Stimulated activated CD4-positive, alpha-beta T cell treated with anti-CD3 and anti-CD28 coated beads, Interleukin-4, amount 100 ng/mL, for 24 hours (primary cell): ENCODE measurements at places on chromosomes 5 and 9.

GRCh38 chr9:126158588-126159429, 167.8 kb upstream of the MVB12B start:
- DNase-seq = no peak

- DNase-seq = no peak
Measured at GRCh38 chr9:137670391-137671195, 51.8 kb downstream of the EHMT1 start.

GRCh38 chr5:69265931-69266330, 31.2 kb downstream of the CDK7 start:
- no peak for DNase-seq

GRCh38 chr9:99027443-99027842, 77.5 kb upstream of the TGFBR1 start:
- no peak for DNase-seq

- no peak for DNase-seq
Measured at GRCh38 chr5:73280821-73281746, 108.1 kb downstream of the TMEM174 start.

DNA sequence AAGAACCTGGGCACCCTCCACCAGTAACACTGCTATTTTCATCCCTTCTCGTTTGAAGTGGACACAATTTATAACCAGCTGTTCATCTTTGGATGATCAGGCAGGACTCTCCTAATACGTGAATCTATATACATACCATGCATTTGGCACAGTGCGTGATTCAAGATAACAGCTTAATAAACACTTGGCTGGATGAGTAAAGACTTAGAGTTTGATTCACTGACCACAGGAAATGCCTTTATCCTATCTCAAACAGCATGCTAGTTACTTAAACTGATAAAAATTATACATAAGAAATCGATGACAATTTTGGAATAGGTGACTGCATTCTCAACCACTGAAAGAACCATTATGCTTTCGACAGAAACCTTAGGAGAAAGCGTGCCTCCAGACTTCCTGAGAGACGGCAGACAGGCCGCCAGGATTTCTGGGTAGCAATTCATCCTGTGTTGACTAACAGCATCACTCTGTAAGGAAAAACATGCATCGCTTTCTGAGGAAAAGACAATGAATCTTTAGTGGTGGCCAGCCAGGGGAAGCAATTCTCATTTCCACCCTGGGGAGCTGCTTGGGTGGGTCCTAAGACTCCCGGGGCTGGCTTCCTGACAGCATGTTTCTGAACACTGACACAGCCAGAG, 9.7 kb downstream of the MRPL36 start:
- DNase-seq = no peak

DNA sequence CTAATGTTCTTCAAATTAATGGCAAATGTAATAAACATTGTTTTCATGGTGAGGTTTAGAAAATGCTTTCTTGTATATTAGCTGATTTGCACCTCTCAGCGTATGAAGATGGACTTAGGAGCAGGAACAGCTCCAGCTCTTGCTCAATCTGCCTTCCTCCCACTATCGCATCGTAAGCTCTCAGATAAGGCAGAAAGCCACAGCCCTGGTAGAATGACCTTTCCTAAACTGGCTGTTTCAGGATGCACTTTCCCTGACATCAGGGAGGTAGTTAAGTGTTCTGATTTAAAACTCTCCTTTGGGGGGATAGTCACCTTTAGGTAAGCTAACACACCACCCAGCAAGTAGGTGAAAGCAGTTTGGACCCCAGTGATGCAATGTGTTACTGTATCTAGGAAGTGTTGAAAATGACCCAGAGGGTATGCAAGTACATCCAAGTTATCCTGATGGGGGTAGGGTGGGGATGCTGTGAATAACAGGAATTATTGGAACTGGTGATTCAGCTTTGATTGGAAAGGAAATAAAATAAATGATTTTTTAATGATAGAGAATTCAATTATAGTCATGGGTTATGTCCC, 72.3 kb downstream of the LMNB1 start:
- DNase-seq = no peak

GRCh38 chr5:146924132-146924531, 45.6 kb upstream of the PPP2R2B start:
- no peak for DNase-seq

DNA sequence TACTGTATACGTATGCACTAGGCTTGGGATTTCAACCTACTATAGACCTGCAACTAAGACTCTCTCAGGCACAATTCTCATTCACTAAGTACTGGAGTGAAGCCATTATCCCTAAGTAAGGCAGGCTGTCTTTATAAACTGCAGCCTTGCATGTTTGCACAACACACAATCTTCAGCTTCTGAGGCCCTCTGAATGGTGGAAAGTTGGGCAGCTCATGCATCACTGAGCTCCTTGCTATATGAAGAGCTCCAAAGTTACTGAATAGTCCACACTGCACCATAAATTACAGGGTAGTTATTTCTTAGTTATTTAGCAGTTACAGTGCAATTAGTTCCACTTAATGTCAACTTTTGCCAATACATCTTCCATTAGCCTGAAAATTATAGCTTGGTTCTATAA, 384.6 kb downstream of the BRINP1 start:
- no peak for DNase-seq

DNA sequence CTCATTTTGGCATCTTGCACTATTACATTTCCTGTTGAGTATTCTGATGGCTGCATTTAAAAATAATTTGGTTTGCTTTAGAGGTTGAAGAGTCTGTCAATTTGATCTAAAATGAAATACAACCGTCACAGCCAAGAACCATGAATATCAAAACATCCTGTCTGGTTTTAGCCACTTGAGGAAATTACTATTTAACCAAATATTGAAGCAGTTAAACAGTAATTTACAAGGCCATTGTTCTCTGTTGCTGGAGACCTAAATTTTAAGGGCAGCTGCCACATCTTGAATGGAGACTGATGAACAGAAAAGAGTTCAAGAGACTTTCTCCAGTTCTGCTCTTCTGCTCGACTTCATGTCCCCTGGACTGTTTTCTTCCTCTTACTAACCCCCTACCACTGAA, 549.4 kb downstream of the LRRC70 start:
- no peak for DNase-seq

DNA sequence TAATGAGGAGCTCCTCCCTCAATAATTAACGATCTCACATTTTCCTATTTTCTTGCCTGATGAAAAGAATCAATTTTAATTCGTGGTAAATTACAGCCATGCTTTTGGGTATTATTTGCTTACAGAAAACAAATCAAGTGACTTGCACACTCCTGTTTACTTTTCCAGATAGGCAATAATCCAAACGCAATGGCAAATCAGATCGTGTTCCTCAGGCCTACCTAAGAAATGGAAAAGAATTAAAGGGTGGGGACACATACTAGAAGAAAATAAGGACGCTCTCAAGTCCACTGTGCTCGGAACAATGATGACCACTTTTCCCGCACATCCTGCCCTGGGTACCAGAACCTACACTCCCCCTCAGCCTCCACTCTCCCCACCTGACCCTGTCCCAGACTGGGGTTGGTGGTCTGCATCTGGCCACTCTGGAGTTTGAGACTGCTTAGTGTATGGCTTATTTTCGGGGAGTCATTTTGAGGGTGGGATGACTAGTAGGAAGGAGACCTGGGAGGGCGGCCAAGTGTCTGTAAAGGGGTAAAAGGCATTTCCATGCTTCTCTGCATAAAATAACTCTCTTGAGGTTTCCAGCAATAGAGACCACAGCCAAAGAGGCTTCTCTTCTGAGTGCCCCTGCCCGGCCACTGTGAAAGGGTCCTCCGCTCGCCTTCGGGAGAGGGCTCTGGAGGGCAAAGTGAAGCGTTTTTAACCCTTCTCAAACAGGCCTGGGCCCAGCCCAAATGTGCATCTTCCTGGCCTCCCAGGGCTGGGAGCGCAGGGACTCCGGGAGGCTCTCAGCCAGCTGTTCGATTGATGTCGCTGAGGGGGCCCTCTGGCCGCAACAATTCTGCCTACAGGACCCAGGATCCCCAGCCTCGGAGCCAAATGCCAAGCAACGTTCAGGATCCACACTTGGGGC, 4.5 kb upstream of the OTP start:
- DNase-seq = no peak

GRCh38 chr9:70260606-70261005, 1.8 kb downstream of the SMC5 start:
- no peak for DNase-seq

GRCh38 chr9:21936161-21936560, 58.0 kb downstream of the CDKN2A start:
- DNase-seq = no peak

DNA sequence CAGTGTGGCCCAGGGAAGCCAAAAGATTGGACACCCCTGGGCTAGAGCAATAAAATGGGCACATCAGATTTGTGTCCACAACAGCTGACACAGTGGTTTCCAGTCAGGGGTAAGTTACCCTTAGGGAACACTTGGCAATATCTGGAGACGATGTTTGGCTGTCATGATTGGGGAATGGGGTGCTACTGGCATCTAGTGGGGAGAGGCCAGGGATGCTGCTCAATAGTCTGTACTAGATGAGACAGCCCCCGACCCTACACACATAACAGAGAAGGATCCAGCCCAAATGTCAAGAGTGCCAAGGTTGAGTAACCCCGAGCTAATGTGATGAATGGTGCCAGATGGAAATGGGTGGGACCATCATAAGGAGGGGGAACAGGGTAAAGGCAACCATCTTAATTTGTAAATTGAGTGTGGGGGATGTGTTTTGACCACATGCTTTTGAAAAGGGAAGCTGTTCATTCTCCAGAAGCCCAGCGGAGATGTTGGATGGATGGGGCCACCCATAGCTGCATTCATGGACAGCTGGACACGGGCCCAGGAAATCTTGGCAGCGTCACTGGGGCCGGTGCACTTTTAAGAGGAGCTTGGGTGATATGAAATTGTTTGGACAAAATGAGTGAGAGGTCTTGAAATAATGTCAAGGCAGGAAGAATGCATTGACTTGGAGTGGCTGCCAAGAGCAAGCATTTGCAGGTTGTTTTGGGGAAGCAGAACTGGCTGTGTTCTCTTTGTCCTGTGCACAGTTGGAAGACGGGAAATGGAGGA, 33.4 kb downstream of the SYK start:
- no peak for DNase-seq

DNA sequence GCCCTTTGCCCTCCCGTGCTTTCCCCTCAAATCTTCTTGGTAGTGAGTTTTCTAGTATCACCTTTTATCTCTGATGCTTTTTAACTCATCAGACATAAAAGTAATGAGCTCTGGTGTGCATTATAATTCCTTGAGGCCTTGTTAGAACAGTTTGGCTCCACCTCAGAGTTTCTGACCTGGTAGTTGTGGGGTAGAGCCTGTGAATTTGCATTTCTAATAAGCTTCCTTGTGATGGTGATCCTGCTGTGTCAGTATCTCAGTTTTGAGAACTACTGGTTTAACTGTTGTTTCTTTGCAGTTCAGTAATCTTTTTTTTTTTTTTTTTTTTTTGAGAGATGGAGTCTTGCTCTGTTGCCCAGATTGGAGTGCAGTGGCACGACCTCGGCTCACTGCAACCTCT, 31.1 kb downstream of the UBE2D2 start:
- no peak for DNase-seq

DNA sequence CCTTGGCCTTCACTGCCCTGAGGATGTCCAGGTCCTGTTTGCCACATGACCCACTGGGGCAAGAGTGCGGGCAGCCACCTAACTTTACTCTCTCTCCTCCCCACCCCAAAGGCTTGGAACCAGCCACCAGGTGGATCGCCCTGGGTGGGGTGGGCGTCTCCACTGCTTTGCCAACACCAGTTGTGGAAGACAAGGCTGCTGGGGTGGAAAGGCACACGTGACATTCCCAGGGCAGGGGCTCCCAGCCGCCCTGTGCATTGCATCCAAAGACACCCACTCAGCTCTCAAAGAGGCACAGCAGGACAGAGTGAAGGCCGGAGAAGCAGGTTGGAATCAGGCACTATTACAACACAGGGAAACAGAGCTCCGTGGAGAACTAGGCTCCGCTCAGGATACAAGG, 162.2 kb downstream of the OLFM1 start:
- no peak for DNase-seq

DNA sequence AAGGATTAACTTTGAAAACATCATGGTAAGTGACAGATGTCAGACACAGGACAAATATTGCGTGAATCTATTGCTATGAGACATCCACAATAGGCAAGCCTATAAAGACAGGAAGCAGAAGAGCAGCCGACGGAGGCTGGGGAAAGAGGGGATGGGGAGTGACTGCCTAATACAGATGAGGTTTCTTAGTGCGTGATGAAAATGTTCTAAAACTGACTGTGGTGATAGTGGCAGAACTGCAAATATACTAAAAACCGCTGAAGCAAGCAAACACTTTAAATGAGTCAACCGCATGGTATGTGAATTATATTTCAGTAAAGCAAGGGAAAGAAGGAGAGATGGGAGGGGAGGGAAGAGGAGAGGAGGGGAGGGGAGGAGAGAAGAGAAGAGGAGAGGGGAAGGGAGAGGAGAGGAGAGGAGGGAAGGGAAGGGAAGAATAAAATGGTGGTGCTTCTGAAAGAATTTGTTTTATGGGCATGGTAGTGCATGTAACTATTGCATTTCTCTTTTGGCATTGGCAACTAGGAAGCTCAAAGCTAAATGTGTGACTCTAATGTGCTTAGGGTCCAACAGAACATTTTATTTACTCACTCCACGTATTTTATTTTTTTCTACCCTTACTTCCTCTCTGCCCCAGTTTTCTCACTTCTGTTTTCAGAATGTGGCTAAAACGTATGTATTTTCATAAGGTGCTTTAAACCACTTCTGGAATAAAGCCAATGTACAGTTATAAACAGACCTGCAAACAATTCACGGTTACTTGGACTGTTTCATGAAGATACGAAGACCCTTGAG, 21.3 kb downstream of the AKNA start:
- DNase-seq = no peak

- no peak for DNase-seq
Measured at GRCh38 chr9:95511952-95512708, 4.6 kb downstream of the PTCH1 start.

- DNase-seq = no peak
Measured at GRCh38 chr5:147098233-147098790, 136.5 kb upstream of the STK32A start.

GRCh38 chr9:84499969-84500582, 159.5 kb upstream of the SLC28A3 start:
- no peak for DNase-seq

- DNase-seq = no peak
Measured at GRCh38 chr5:13529300-13529699, 415.2 kb downstream of the DNAH5 start.

DNA sequence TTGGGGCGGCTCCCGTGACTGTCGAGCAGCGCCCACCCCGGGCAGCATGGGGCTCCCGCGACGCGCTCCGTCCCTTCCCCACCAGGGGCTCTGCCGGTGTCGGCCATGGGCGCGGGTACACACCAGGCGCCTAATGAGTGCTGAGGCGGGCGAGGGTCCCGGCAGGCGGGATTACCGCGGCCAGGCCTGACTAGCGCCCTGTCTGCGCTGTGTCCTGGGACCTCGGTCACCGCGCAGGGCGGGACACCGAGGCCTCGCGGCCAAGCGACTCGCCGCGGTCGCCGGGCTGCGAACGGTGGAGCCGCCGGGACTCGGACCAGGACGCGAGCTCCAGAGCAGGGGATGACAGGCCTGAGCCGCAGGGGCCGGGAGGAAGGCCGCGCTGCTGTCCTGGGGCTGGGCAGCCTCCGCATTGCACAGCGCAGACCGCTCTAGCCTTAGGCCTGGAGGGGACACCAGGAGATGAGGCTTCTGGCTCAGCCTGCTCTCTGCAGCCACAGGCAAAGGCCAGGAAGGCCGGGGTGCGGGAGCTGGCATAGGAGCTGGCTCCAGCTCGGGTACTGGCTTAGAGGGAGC, 14.1 kb downstream of the LCN10 start:
- DNase-seq = no peak

GRCh38 chr5:109373932-109374331, 35.8 kb downstream of the PJA2 start:
- no peak for DNase-seq

GRCh38 chr5:72523960-72524582, 16.9 kb upstream of the ZNF366 start:
- DNase-seq = no peak
